ENCODE measurements at places on chromosomes 1 and 21. TPM values are rescaled to one million over a fixed set of nuclear protein-coding genes. Genes with fewer than 3 reads are reported as not detected.

Gene HOOK1
- 16.6 TPM for polyA plus RNA-seq

GRCh38 chr1:25526753-25527152 is 16.7 kb upstream of the LDLRAP1 start:
- no peak for DNase-seq

DNA sequence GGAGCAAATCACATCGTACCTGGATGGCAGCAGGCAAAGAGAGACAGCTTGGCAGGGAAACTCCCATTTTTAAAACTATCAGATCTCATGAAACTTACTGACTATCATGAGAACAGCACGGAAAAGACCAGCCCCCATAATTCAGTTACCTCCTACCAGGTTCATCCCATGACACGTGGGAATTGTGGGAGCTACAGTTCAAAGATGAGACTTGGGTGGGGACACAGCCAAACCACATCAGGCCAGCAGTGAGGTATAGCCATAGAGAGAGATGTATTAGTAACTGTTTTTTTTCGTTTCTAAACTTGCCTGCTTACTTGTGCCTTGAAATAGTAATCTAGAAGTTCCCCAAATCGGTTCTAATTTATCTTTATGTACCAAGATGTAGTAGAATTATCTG is 48.9 kb downstream of the AK4 start:
- DNase-seq, result no peak

DNA sequence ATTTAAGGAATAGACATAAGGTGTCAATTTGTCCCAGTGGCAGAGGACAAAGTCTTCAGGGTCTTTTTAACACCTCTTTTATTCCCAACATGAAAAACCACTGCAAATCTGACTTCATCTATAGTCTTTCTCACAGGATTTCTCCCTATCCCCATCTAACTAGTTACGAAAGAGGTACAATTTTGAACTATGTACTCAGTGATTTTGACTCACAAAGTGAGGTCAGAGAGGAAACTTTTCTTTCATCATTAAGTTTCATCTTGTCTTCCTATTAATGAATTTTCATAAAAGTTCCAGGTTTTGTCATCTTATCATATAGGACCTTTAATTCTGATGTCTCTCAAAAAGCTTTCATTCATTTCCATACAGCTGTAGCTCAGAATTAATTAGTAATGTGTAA is 63.3 kb downstream of the ASH1L start:
- DNase-seq, result no peak

Gene S100A7A
- not detected for polyA plus RNA-seq

DNA sequence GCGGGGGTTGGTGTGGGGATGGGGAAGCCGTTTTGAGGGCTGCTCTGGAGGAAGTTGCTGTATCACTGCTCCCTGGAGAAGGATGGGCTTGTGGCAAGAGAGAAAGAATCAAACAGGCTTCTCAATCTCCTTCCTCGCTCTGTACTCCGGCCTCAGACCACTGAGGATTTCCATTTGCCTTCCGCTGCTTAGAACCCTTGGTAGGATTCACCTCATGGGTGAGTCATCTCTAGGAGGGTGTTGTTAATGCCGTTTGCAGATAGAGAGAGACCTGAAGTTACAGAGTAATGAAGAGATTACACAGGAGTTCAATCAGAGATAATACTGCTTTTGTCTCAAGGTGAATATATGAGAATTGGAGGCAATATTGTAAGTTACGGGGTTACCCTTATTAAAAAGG is 15.3 kb downstream of the SLC35F3 start:
- no peak for DNase-seq

GRCh38 chr1:109624201-109625010 is 4.8 kb downstream of the AMPD2 start:
- DNase-seq, result no peak

Gene TEDDM1
- polyA plus RNA-seq, result not detected

- peak; percentile 78 for DNase-seq
These were observed 5.4 kb downstream of the PSEN2 start for GRCh38 chr1:226875641-226876295.

GRCh38 chr1:25732821-25733220 is 67.2 kb upstream of the SELENON start:
- no peak for DNase-seq

DNA sequence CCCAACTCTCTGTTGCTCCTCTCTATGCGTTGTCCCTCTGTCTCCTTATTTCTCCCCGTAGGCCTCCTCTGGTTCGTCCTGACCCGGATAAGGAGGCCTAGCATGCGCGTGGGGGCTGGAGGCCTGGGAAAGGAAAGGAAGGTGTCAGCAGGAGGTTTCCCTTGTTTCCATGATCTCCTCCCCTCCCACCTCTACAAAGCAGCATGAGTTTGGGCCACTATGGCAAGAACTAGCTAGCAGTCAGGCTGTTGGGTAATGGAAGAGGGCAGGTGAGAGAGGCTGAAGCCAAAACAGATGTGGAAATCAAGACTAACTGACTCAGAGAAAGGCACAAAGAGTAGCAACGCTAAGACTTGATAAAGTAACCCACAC is 687 bp upstream of the SEMA6C start:
- DNase-seq, result peak; percentile 31
